Thoracic aorta (tissue), 2 donors: ENCODE measurements at places on chromosomes 4 and X. TPM values are rescaled to one million over a fixed set of nuclear protein-coding genes. Genes with fewer than 3 reads are reported as not detected.

The IBSP gene
- total RNA-seq, result not detected

The TLR10 gene
- 0.81 TPM for total RNA-seq

The GAGE2A gene
- total RNA-seq, result not detected

The SLC6A14 gene
- not detected for total RNA-seq

The ADH4 gene
- total RNA-seq, result 0.27 TPM

The BMP3 gene
- total RNA-seq, result 1.4 TPM

The NDST4 gene
- not detected for total RNA-seq

The NXF2B gene
- not detected for total RNA-seq

The PAGE5 gene
- total RNA-seq, result not detected

The COMMD8 gene
- 7.5 TPM for total RNA-seq

The KANTR gene
- total RNA-seq, result 25.9 TPM

The BLTP1 gene
- 148 TPM for total RNA-seq

The TKTL2 gene
- total RNA-seq, result 0.21 TPM

The OCRL gene
- total RNA-seq, result 19.5 TPM

The MXRA5 gene
- 0.14 TPM for total RNA-seq

The IRS4 gene
- total RNA-seq, result not detected

The ESX1 gene
- total RNA-seq, result not detected

DNA sequence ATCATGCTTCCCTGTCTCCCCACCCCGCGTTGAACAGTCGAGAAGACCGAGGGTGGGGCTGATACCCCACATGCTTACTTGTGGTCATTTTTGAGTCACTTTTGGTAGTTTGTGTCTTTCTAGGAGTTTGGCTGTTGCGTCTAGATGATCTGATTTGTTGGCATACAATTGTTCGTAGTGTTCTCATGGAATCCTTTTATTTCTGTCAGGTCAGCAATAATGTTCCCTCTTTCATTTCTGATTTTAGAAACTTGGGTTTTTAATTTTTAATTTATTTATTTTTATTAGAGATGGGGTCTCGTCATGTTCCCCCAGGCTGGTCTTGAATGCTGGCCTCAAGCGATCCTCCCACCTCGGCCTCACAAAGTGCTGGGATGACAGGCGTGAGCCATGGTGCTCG is 30.9 kb downstream of the SH3TC1 start:
- DNase-seq, result no peak

GRCh38 chr4:51836549-51836948 is 6.4 kb upstream of the DCUN1D4 start:
- DNase-seq, result no peak

DNA sequence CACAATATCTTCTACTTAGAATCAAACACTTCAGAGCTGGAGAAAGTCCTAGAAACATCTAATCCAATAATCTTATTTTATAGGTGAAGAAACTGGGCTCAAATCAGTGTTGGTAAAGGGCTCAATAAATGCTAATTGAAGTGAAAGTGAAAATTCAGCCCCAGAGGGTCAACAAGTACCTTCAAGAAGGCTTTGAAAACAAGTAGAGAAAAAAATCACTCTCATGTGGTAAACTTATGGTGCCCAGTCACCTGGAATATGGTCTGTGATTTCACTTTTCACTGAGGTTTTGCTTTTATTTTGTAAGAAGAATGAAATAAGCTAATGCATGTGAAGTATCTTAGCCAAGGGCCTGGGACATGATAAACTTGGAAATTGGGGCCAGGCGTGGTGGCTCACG is 29.1 kb upstream of the EIF4E start:
- no peak for DNase-seq

- DNase-seq, result no peak
Observed at GRCh38 chrX:124045109-124045508, 83.6 kb downstream of the STAG2 start.

- no peak for DNase-seq
Observed at GRCh38 chr4:8041172-8041571, 101.5 kb upstream of the AFAP1 start.

- no peak for DNase-seq
Observed at GRCh38 chr4:110266136-110266535, 67.7 kb upstream of the ELOVL6 start.

DNA sequence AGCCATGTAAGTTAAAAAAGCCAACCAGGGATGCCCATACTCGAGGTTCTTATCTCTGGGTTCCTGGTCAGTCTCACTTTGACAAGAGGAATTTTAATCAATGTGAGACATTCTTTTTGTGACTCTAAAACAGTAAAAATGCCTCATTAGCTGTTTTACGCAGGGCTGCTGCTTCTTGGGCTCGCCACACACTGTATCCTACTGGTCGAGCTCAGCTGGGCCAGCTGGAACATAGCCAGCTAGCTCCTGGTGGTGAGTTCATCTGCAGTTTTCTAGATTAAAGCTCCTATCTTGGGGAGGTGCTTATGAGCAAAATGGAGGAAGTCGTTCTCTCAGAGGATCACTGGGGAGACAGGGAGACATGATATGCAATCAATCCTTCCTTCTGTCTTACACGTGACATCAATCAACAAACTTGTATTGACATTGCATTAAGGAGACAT is 55.9 kb upstream of the LEF1 start:
- DNase-seq, result no peak

- DNase-seq, result no peak
Observed at GRCh38 chrX:7261672-7262332, 113.8 kb upstream of the PUDP start.

DNA sequence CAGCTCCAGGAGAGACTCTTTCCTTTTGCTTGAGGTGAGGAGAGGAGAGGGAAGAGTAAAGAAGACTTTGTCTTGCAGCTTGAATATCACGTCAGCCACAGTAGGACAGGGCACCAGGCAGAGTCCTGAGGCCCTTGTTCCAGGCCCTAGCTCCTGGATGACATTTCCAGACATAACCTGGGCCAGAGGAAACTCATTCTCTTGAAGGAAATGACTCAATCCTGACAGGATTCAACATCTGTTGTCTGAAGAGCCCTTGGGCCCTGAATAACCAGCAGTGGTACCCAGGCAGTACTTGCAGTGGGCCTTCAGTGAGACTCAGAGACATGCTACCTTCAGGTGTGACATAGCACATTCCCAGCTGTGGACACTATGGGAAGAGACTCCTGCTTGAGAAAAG is 62.8 kb downstream of the FGF16 start:
- no peak for DNase-seq

DNA sequence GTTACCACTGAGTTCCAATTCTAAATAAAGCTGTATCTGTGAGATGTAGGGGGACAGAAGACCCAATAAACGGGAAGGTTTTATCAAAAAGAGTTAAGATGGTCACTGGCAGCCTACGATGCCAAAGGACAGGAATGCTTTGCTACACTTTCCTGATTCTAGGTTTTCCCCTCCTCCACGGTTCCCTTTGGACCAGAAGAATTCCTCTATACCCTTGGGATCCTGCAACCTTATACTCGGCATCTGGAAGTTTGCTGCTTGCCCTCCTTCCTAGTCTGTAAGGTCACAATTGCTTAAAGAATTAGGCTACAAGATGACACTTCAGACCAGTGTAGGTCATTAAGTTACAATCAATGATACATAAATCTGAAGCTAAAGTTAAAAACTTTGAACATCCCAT is 64.3 kb downstream of the SCML2 start:
- DNase-seq, result no peak

DNA sequence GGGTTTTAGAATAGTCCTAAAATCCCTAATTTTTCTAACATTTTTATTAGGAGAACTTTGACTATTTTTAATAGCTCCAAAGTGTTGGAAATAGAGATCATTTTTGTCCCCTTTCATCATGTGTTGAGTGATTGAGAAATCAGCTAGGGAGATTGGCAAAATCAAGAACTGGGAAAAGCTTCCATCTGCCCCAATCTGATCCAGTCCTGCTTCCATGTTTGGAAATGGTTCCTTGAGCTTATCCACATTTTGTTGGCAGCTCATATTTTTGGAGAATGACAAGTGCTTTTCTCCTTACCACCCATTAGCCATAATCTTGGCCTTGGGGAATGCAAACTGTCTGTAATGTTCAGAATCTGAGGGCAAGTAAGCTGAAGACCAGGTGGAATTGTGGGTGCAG is 73.9 kb downstream of the SYNPO2 start:
- no peak for DNase-seq

- no peak for DNase-seq
Observed at GRCh38 chr4:148790691-148791090, 348.5 kb upstream of the NR3C2 start.

DNA sequence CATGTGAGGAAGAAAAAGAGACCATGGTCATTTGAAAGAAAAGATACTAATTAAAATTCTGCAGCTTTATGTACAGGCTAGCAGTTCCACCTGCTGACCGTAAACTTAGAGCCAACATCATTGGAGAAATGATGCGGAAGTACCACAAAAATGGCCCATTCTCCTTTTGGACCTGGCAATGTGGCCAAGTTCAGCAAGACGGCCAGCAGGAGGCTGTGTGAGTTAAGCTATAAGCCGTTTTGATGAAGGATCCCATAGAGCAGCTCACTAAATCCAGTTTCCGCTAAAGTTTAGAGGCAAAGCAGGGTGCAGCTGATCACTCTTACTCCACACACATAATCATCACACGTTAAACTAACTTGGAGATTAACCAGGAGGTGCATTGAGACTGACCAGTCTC is 133.8 kb downstream of the LDB2 start:
- no peak for DNase-seq

- DNase-seq, result no peak
Observed at GRCh38 chrX:38206036-38206435, 14.6 kb downstream of the SRPX start.

DNA sequence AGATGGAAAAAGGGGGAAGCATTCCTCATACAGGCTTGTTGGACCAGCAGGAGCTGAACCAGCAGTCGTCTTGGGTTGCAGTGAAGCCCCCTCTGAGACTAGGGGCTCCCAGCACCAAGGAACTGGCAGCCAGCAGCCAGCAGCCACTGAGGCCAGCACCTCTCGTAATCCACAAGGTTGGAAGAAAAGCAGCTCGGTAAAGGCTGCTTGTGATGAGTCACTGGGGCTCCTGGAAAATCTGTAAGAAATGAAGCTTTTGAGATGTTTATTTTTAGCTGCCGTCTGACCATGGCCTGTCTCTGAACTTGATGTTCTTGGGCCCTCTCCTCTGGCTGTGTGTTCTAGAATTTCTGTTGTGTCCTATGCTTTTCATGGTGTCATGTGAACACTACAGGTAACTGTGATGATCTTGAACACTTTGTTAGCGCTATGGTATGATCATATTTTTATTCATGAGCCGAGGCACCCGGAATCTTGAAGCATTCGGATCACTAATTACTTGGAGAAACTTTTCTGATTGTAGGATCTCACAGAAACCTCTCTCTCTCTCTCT is 18.6 kb downstream of the CLCN4 start:
- no peak for DNase-seq

- DNase-seq, result no peak
Observed at GRCh38 chrX:115449742-115450141, 111.2 kb upstream of the PLS3 start.

DNA sequence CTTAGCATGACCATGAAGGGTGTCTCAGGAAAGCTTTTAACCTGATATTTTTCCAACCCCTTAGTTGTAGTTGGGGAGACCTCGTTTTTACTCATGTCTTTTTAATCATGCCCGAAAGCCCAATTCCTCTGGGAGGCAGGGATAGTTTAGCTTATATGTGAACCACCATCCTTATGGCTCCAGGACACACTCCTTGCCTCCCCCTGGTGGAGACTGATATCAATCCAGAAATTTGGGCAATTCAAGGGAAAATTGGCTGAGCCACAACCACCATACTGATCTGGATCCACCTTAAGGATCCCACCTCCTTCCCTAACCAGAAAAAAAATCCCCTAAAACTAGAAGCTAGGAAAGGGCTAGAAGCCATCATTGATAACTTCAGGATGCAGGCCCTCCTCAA is 13.4 kb upstream of the COL25A1 start:
- DNase-seq, result no peak

- no peak for DNase-seq
Observed at GRCh38 chrX:276581-277201, 4.5 kb upstream of the PLCXD1 start.

DNA sequence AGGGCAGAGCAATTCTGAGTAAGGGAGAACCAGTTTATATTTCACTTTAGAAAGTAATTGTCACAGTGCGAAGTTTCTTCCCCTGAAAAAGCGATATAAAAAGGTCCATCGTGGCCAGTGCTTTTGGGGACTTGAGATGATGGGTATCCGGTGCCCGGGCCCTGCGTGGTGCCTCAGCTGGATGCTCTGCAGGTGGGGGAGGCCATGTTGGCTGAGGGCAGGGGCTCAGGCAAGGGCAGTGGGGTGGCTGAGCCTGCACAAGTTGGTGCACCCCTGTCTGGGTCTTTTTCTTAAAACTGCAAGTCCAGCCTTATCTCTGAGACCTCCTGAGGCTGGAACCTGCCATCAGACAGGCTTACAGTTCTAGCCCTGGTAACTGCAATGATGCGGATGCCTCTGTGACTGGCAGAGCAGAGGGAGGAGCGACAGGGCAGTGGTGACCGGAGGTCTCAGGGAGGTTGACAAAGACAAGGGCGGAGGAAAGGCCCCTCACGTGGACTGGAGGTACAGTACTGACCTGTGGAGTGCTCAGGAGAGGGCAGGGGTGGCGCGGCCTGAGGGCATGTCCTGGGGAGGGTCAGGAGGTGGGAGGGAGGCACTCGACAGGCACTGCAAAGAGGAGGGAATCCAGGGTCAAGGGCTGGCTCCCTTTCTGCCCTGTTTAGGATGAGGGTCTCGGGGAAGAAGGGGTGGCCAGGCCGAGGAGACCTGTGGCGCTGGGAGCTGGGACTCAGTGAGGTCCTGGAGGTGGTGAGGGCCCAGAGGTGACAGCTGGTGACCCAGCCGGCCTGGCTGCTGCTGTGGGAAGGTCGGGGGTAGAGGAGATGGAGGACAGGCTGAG is 1.8 kb downstream of the RGS12 start:
- DNase-seq, result no peak

DNA sequence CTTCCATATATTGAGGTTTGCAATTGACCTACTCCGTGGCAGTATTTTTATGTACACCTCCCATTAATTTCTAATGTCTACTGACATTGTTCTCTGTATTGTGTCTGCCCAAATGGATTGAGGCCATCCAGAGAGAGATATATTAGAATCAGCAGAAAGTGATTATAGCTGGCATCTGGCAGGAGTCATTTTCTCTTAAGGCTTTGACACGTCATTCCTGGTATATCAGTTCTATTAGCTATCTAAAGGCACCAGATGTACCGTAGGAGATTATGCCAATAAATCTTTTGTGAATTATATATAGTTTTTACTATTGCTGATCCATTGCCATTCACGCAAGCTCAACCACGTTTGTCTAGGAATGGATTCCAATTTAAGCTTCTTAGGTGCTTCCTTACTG is 1026.4 kb upstream of the IGFBP7 start:
- DNase-seq, result no peak

GRCh38 chrX:53538781-53539180 is 104.6 kb upstream of the HSD17B10 start:
- no peak for DNase-seq

DNA sequence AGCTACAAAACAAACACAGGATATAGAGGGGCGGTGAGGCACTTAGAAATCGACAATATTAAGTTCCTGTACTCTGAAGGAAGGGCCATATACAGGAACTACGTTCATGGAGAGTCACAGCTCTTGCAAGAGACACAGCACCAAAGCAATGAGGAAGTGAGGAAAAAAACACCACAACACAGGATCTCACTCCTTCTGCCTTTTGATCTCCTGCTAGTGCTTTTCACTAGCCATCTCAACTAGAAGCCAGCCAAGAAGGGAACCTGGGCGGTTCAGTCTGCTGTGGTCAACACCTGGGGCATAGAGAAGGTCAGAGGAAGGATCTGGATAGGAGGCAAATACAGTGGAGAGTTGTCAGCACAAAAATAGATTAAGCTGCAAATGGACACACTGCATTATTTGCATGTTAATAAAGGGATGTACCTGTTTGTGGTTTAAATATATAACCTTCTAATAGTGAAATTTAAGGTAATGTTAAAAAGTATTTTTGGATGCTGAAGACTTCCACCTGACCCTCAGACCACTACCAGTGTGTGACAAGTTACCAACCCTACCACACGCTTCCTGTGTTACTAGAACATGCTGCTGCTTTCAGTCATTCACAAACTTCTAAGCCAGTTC is 104.6 kb downstream of the DTHD1 start:
- no peak for DNase-seq
